ENCODE measurements at places on chromosomes 6 and 20.
A peak's percentile ranks its signal among the peaks of the same experiment; 100 is the strongest.

GRCh38 chr6:43989581-43990146 lies 137.6 kb downstream of the MRPL14 start:
- peak; percentile 17 for DNase-seq

GRCh38 chr6:169932491-169932890 lies 181.1 kb downstream of the ERMARD start:
- DNase-seq, result no peak

DNA sequence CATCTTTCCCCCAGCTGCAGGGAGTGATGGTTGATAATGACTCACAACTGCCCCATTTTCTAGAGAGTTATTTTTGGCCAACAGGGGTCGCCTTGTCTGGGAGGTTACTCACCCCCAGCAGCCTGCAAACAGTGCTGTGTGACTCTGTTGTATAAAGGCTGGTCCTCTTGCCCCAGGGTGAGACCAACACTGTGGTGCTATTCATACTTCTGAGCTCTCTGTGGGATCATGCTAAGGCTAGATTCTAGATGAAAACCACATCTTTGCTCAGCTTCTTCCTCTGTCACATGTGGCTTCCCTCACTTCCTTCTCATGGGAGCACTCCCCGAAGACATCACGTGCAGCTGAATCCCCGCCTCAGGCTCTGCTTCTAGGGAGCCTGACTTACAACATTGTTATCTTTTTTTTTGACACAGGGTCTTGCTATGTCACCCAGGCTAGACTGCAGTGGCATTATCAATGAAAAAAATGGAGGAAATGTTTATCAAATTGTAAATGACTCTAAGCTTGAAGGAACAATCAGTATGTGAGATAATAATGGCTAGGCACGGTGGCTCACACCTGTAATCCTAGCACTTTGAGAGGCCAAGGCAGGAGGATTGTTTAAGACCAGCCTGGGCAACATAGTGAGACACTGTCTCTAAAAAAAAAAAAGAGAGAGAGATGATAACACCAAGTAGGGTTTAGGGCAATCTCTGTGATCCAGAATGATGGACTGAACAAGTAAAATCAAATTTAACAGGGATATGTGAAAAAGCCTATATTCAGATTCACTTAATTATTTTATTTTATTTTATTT lies 55.7 kb upstream of the SLC23A2 start:
- DNase-seq, result no peak

DNA sequence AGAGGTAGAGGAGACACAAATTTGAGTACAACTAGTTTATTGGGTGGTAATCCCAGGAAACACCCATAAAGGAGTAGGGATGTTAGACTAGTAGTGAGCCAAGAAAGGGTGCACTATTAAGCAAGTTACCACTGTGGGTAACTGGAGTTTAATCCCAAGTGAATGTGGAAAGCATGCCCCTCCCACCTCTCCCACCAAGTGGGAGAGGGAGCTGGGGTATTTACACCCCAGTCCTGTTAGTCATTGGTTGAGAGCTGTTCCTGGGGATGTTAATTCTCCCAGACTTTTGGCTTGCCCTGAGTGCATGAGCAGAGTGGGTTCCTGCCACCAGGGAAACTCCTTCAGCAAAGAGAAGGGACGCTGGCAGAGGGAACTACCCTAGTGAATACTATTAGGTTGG lies 49.2 kb upstream of the ZFP64 start:
- no peak for DNase-seq

DNA sequence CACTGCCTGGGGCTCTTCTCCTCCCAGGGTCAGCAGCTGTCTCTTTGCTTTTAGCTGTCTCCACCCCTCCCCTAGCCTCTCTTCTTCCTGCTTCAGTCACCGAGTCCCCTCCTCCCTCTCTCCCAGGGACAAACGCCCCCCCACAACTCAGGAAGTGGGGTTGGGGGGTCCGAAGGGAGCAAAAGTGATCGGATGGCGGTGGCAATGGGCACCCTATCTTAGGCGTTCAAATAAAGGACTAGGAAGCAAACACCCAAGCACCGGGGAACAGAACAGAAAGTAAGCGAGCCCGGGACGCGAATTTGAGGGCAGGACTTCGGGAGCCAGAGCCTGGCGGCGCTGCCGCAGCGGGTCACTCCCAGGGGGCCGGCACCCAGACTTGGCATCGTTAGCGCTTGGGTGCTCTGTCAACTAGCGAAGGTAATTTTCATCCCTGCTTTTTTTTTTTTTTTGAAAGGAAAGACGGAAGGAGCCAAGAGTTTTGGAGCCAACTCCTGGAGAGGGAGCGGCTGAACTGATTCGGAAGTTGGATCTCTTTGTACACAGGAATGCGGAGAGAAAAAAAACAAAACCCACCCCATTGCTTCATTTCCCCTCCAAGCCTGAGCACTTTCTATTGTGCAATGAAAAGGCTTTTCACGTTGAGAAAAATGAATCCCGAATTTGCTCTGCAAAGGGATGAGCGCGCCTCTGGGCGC lies 815 bp upstream of the ITPR3 start:
- peak; percentile 25 for DNase-seq

- DNase-seq, result no peak
These were observed 61.7 kb downstream of the RIPOR3 start for GRCh38 chr20:50629670-50630045.

DNA sequence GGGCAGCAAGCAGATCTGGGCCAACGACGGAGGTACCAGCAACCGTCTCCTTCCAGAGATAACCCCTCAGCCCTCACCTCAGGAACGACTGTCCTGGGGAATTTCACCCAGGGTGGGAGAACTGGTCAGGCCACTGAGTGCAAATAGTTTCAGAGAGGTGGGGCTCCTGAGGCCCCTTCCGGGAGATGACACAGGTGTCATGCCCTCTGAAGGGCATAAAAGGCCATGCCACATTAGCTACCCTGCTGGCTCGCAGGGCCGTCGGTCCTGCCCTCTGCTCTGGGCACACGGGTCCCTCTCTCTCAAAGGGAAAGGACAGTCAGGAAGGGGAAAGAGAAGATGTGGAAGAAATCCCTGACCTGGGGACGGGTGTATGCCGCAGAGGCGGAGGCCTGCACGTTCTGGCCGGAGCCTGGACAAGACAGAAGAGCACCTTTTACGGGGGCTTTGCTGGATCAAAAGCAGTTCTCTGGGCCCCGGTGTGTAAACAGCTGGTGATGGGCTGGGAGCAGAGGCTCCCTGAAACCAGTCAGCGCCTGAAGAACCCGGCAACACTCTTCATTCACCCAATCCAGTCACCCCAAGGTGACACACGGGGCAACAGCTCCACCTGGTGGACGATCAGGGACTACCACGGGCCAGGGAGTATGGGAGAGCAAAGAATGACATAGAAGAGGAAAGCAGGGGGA lies 6.4 kb upstream of the TAF8 start:
- peak; percentile 81 for DNase-seq

DNA sequence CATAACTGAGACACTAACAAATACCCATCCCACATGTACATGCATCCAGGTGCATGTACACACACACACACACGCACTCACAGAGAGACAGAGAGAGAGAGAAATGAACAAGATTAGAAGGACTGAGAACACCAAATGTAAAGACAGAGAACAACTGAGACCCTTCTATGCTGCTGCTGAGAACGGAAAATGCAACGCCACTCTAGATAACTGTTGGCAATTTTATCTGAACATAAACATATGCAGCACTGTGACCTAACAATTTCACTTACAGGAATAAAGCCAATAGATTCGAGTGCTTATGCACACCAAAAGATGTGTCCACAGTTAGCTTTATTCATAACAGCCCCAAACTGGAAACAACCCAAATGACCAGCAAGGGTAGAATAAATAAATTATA lies 103.8 kb upstream of the LY86 start:
- DNase-seq, result no peak

GRCh38 chr20:8542110-8542486 lies 410.0 kb downstream of the PLCB1 start:
- DNase-seq, result no peak

- DNase-seq, result no peak
These were observed 228.5 kb downstream of the ZMYND8 start for GRCh38 chr20:47127999-47128398.

GRCh38 chr20:61806995-61807394 lies 258.7 kb downstream of the TAF4 start:
- no peak for DNase-seq

- no peak for DNase-seq
These were observed 10.5 kb upstream of the SLC22A2 start for GRCh38 chr6:160269023-160269521.

DNA sequence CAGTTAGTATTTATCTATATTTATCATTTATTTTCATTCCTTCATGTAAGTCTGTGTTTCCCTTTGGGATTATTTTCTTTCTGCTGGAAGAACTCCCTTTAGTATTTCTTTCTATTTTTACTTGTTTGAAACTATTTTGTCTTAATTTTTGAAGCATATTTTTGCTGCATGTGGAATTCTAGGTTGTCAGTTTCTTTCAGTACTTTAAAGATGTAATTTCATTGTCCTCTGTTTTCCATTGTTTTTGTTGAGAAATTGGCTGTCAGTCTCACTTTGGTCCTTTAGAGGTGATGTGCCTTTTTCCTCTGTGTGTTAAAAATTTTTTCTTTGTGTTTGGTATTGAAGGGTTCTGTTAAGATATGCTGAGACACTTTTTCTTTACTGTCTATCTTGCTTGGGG lies 17.1 kb downstream of the RNF182 start:
- DNase-seq, result no peak

GRCh38 chr6:150627585-150628025 lies 27.9 kb downstream of the PLEKHG1 start:
- DNase-seq, result no peak

- DNase-seq, result no peak
These were observed 123.7 kb upstream of the BTN3A2 start for GRCh38 chr6:26241033-26241895.

- DNase-seq, result no peak
These were observed 129.0 kb downstream of the KIF16B start for GRCh38 chr20:16444057-16444777.

GRCh38 chr6:47376930-47377329 lies 67.2 kb upstream of the TNFRSF21 start:
- no peak for DNase-seq

DNA sequence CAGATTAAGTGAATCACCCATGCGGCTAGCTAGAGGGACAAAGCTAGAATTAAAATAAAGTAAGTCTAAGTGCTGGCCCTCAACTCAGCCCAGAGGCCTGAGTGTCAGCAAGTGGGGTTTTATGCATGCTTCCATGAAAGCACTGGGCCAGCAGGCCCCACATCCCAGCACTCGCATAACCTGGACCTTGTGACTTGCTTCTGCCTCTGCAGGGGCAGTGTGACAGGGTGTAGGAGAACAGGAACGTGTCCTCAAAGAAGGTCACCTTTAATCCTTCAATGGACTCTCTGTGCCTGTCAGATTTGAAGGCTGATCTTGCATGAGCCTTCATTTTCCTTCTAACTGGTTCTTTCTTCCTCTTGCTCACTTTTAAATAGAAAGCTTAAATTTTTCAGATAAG lies 183.4 kb downstream of the ALDH8A1 start:
- no peak for DNase-seq

GRCh38 chr20:57089699-57090144 lies 176.7 kb downstream of the BMP7 start:
- DNase-seq, result no peak

GRCh38 chr20:23541330-23541729 lies 27.0 kb downstream of the CST9L start:
- DNase-seq, result no peak

DNA sequence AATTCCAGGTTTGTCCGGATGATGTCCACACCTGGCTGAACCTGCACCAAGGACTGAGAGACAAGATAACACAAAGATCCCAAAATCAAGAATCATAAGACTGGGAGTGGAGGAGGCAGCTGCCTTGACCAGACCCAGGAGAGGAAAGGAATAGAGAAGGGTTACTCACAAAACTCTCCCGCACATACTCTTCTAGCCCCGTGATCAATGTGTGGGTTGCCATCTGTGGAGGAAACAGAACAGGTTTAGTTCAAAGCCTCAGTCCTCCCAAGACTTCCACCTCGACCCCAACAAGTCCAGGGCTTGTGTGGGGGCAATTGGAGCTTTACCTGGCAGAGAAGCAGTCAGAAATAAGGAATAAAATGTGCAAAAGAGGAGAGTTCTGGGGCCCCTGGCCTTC lies 11.1 kb downstream of the BAG6 start:
- DNase-seq, result no peak

GRCh38 chr20:58555078-58555765 lies 40.0 kb upstream of the APCDD1L start:
- no peak for DNase-seq

DNA sequence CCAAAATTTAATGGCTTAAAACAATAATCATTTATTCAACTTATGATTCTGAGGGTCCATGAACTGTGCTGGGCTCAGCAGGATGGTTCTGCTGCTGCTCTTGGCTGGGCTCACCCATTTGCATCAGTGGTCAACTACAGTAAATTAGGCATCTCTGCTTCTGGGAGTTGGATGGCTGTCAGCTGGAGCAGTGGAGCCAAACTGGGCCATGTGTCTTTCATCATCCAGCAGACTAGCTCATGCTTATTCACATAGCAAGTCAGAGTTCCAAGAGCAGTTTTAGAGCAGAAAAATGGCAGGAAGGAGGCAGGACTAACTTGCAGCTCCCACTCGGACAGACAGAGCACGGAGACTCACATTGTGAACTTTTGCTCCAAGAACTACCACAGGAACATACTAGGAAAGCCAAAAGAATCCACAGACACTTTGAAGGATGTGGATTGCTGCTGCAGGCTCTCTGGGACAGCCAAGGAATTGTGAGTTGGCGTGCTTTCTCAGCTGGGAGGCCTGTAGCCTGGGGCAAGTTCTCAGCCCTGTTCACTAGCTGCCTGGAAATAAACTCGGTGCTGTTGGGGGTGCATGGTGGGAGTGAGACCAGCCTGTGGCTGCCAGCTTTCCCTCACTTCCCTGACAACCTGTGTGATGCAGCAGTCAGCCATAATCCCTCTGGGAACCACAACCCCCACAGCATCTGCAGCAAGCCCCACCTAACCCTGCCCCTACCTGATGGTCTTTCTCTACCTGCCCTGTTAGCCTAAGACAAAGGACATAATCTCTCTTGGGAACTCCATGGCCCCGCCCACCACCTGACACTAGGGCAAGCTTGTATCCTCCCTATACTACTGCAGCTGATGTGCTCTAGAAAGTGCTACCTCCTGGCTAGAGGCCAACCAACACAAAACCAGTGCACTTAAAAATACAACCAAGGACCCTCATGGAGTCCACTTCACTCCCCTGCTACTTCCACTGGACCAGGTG lies 129.0 kb downstream of the JPH2 start:
- no peak for DNase-seq

GRCh38 chr6:157329829-157330228 lies 6.5 kb upstream of the TMEM242 start:
- DNase-seq, result no peak

DNA sequence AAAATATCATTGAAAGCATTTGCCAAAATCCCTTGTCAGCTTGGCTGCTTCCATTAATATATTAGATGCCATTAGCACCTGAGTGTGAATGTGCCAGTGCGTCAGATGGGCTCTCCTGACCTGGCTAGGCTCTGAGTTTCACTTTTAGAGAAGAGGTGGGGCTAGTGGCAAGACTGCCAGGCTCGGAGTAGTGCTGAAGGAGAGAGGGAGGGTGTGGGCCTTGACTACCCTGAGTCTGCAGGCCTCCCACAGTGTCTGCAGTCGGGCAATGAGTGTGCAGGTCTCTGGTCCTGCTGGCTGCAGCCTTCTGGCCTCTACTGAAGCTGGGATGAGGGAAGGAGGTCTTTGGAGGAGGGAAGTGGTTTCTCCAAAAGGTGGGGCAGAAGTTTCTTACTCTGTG lies 34.6 kb upstream of the PNPLA1 start:
- DNase-seq, result no peak

- DNase-seq, result no peak
These were observed 29.7 kb downstream of the FYN start for GRCh38 chr6:111843347-111844147.

All from NCI-H1436 (cell line).